GM23248 (cell line): ENCODE measurements at places on chromosomes 4 and X. TPM values are rescaled to one million over a fixed set of nuclear protein-coding genes. Genes with fewer than 3 reads are reported as not detected.

DNA sequence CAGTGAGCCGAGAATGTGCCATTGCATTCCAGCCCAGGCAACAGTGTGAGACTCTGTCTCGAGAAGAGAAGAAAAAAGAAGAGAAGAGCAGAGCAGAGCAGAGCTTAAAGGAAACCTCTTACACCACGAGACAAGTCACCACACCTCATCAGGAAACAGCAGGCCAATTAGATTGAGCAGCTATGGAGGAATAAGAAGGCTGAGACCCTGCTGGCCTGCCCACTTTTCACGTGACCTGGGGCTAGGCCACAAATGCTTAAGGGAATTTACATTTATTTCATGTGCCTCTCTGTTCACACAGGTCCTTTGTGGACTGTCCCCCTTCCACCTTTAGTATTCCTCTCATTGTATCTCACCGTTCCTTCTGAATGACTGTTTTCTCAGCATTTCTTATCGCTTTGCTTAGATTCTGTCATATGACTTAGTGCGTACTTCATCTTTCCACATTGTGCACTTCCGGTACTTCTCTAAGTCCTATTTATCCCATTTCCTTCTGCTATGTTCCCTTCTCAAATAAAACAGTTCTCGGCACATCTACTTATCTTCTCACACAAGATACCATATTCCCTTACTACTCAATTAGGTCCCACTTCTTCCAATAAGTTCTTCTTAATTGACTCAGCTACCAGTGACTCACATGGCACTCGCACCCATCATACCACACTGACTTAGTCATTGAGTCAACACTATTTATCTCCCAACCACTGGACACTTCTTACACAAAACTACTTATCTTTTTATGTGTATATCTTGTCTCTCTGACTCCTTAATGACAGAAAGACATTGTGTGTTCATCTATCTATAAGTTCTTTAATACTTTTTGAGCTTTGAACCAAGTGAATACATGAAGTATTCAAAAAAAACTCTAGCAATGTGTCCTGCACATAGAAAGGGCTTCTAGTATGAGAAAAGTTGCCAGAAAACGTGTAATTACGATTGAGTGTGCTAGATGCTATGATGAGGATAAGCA lies 11.0 kb downstream of the CUL4B start:
- peaks cover 56% of the 10 kb centered on the region for H3K4me1 ChIP-seq
- no peaks in the 10 kb centered on the region for H3K27me3 ChIP-seq
- H3K27ac ChIP-seq, result peak overlapping the region; percentile 86
- peak overlapping the region; percentile 31; the same call in 1 of the 2 replicates for H3K4me3 ChIP-seq

GRCh38 chr4:88619971-88620370 lies 27.7 kb downstream of the HERC3 start:
- 0 out of 2 replicates have a peak overlapping the region, but pooled peaks have one; percentile 5 for H3K4me3 ChIP-seq
- no peaks in the 10 kb centered on the region for H3K27me3 ChIP-seq
- DNase-seq, result peak; percentile 68
- H3K27ac ChIP-seq, result peak overlapping the region; percentile 51

DNA sequence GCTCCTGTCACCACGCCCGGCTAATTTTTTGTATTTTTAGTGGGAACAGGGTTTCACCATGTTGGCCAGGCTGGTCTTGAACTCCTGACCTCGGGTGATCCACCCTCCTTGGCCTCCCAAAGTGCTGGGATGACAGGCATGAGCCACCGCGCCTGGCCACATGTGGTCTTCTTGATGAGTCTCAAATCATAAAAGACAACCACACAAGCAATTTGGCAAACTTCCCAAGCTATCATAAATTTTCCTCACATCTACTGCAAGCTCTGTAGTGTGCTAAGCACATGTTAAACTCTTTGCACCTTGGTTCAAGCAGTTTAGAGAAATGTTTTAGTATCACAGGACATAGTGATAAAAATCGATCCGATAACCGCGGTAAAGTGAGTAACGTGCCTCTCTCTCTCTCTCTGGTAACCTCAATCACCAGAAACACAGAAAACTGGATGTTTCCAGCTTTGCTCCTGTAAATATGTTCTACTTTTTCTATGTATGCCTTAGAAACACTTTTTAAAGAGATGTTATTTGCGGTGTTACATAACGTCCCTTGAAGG lies 256.8 kb downstream of the DHRSX start:
- no peaks in the 10 kb centered on the region for H3K27me3 ChIP-seq
- peak; percentile 12 for DNase-seq
- H3K36me3 ChIP-seq, result no peaks in the 10 kb centered on the region
- H3K27ac ChIP-seq, result no peak overlapping the region
- no peaks in the 10 kb centered on the region for H3K4me1 ChIP-seq

DNA sequence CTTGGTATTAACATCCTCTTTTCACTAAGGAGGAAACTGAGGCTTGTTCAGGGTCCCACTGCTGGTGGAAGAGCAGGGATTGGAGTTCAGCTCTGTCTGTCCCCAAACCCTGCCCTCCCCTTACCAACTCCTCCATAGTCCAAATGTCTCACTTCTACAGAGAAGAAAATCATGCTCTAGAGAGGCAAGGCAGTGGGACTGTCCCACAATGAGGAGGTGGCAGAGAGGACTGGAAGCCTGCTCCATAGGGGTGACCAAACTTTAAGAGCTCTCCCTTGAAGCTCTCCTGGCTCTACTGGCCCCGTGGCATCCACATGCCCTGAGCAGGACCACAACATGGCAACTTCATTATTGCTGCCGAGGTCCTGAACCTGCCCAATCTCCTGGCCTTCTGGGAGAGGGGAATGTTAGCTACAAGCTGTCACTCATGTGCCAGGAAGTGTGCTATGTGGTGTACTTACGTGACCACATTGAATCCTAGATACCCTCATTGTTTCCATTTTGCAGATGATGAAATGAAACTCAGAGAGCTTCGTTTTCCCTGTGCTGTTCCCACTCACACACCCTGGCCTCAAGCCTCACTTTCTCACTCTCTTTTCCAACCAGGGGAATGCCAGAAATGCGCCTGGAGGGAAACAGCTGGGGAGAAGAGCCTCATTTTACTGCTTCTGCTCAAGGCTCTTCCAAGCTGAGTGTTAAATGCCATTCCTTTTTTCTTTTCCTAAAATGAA lies 71.5 kb downstream of the ANAPC4 start:
- peaks cover 13% of the 10 kb centered on the region for H3K4me1 ChIP-seq
- no peaks in the 10 kb centered on the region for H3K36me3 ChIP-seq
- DNase-seq, result peak; percentile 71
- H3K27me3 ChIP-seq, result no peaks in the 10 kb centered on the region
- H3K27ac ChIP-seq, result peak overlapping the region; percentile 53

GRCh38 chrX:124358800-124359383 lies 12.5 kb downstream of the SH2D1A start:
- no peaks in the 10 kb centered on the region for H3K4me1 ChIP-seq
- no peaks in the 10 kb centered on the region for H3K27me3 ChIP-seq
- DNase-seq, result no peak
- no peaks in the 10 kb centered on the region for H3K36me3 ChIP-seq

GRCh38 chr4:116724249-116724648 lies 361.1 kb downstream of the TRAM1L1 start:
- no peaks in the 10 kb centered on the region for H3K4me1 ChIP-seq
- H3K27me3 ChIP-seq, result no peaks in the 10 kb centered on the region
- no peak for DNase-seq

DNA sequence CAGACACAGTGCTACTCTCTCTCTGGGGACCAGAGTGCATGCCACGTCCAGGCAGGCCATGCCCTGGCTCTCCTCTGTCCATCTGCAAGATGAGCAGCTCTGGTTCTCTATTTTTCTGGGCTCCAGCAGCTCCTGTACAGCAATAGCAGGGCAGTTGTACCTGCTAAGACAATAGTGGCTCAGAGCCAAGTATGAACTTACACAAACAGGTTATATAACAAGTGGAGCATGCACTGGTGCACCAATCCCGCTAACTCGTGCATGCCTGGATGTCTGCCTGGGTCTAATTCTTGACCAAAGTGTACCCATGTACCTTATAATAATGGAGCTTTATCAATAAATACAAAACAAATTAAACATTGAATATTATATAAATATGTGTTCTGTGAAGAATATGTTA lies 392.3 kb downstream of the CENPC start:
- H3K27ac ChIP-seq, result no peak overlapping the region
- H3K4me1 ChIP-seq, result no peaks in the 10 kb centered on the region
- no peaks in the 10 kb centered on the region for H3K36me3 ChIP-seq
- DNase-seq, result no peak
- no peak overlapping the region for H3K4me3 ChIP-seq

GRCh38 chr4:126993351-126993750 lies 639.4 kb upstream of the INTU start:
- no peaks in the 10 kb centered on the region for H3K4me1 ChIP-seq
- H3K4me3 ChIP-seq, result no peak overlapping the region
- H3K36me3 ChIP-seq, result no peaks in the 10 kb centered on the region
- H3K27ac ChIP-seq, result no peak overlapping the region
- DNase-seq, result no peak

DNA sequence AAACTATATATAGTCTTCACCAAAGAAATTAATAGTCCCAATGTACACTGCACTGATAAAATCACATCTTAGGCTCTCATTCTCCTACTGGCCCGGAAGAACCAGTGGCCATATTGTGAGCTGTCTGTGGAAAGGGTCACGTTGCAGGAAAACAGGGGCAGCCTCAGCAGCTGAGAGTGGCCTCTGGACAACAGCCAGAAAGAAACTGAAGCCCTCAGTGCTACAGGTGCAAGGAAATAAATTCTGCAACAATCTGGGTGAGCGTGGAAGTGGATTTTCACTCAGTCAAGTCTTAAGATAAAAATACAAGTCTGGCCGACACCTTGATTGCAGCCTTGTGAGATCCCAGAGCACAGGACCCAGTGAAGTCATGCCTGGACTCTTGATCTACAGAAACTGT lies 3.2 kb upstream of the SLC25A14 start:
- no peaks in the 10 kb centered on the region for H3K27me3 ChIP-seq
- no peak overlapping the region for H3K4me3 ChIP-seq

- no peak overlapping the region for H3K27ac ChIP-seq
- no peak for DNase-seq
- H3K4me1 ChIP-seq, result no peaks in the 10 kb centered on the region
- no peaks in the 10 kb centered on the region for H3K36me3 ChIP-seq
- no peak overlapping the region for H3K4me3 ChIP-seq
Observed at GRCh38 chr4:102447413-102447812, 53.7 kb upstream of the NFKB1 start.

The BMP3 gene
- total RNA-seq, result under 0.01 and 0.11 TPM in 2 replicates

The GPR34 gene
- not detected in 2 replicates for total RNA-seq

The IGSF1 gene
- total RNA-seq, result not detected in 2 replicates

The FGFBP2 gene
- not detected in 2 replicates for total RNA-seq
